NCI-H69 (cell line): ENCODE measurements at places on chromosomes 4 and X.

DNA sequence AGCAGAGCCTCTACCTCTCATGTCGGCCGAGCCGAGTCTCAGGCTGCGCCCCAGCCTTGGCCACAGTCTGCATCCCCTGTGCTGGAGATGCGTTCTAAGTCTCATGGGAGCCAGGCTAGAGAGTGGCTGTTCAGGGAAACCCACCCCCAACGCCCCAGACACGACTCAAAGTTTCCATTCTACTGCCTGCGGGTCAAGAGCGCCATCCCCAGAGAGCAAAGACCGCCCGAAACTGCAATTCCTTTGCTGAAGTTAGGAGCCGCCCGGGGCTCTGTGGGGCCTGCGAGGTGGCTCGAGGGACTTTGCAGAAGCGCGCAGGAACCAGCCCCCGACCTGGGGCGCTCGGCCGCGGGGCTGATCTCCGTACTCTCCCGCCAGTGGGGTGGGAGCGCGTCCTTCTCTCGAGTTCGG, 10.0 kb upstream of the ELF4 start:
- no peak for DNase-seq

GRCh38 chr4:38804654-38805295, at the start of gene TLR1:
Gene TLR1, minus strand, starts transcription at chr4:38804791. Its CDS starts 5,960 bp downstream, at chr4:38798831.
- DNase-seq: peak; percentile 12

GRCh38 chr4:13543032-13543838, 1.1 kb downstream of the NKX3-2 start:
- no peak for DNase-seq

- no peak for DNase-seq
Measured at GRCh38 chrX:29634516-29634915, 580.8 kb upstream of the MAGEB2 start.

GRCh38 chrX:3526731-3527130, 180.3 kb upstream of the MXRA5 start:
- no peak for DNase-seq

DNA sequence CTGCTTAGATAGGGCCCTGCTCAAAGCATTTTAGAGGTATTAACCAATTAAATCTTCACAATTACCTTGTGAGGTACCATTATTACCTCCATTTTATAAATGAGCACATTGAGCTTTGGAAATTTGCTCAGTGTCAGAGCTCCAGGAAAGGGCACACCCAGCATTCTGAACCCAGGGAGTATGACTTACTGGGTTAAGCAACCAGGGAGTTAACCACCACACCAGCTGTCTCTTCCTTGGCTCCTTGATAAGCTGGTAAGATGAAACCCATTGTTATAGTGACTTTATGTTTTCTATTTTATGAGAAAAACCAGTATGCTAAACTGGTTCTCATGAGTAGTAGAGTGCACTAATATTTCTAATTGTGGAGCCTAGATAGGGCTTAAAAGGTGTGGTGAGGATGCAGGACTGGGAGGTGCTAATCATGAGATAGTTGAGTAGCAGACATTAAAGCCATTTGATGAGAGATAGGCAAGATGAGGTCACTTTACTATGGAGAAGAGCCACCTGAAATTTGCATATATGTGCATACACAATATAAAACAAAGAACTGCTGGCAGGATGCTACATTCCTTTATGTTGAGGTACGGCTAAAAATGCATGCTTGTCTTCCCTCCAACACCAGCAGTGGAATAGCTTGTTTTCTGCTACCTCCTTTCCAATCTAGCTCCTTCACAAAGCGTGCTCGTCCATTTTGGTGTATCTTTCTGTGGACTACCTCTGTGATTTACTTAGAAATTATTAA, 556.1 kb downstream of the SPRY1 start:
- no peak for DNase-seq

DNA sequence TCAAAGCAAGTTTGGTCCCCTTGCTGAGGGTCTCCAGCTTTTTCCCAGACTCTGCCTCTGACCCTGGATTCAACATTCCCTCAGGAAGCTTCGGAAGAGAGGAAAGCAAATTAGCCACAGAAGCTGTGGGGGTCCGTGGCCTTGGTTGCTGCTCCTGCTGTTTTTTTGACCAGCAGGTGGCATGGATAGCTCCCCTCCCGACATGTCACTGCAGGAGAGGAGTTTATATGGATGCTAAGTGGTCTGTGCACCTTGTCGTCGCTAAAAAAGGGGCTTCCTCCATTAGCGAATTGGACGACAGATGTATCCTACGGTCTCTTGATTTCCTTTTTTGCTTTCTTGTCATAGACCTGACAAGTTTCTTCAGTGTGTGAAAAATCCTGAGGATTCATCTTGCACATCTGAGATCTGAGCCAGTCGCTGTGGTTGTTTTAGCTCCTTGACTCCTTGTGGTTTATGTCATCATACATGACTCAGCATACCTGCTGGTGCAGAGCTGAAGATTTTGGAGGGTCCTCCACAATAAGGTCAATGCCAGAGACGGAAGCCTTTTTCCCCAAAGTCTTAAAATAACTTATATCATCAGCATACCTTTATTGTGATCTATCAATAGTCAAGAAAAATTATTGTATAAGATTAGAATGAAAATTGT, 70.2 kb downstream of the CD38 start:
- DNase-seq: no peak

DNA sequence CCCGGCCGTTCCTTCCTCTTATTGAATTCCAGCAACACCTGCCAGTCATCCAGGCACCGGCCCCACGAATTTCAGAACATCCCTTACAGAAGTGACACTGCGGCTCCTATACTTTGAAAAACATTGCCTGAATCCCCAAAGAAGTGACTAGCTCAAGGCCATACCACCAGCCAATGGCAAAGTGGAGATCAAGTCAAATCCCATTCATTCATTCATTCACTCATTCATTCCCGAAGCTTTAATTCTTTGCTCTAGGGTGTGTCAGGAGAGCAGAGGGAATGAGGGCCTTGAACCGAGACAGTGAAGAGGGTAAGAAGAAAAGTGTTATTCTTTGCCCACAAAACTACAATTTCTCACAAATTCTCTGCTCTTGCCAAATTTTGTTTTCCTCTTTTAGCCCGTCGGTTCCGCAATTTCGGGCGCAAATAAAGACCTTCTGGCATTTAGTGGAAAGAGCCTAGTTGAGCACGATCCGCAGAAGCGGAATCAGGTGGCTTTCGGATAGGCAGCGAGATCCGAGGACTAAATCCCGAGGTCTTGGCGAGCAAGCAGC, 824 bp upstream of the HMGB3 start:
- DNase-seq: no peak

GRCh38 chrX:2572740-2573139, 72.0 kb upstream of the DHRSX start:
- DNase-seq: peak; percentile 53

DNA sequence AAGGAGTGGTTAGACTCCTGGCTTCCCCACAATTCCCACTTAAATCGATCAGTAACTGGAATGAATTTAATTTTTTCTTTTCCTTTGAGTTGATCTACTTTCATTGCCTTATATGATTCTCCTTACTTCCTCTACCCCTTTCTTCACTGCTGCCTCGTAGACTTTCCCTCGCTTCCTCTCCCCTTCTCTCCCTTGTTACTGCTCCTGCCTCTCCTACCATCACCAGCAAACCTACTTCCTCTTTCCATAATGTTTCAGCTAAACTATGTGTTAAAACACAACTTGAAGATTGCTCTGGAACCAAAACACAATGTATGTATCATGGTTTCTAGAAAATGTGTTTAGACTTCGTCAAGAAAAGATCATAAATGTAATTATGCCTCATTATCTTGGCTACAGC, 132.0 kb upstream of the TET2 start:
- no peak for DNase-seq

- no peak for DNase-seq
Measured at GRCh38 chr4:187307131-187307530, 583.5 kb upstream of the FAT1 start.

GRCh38 chrX:19448077-19448476, 67.2 kb downstream of the MAP3K15 start:
- no peak for DNase-seq

GRCh38 chr4:139279760-139280620, at the start of gene MGARP:
Gene MGARP, minus strand, starts transcription at chr4:139280225. Its CDS starts 67 bp downstream, at chr4:139280158.
- peak; percentile 56 for DNase-seq

DNA sequence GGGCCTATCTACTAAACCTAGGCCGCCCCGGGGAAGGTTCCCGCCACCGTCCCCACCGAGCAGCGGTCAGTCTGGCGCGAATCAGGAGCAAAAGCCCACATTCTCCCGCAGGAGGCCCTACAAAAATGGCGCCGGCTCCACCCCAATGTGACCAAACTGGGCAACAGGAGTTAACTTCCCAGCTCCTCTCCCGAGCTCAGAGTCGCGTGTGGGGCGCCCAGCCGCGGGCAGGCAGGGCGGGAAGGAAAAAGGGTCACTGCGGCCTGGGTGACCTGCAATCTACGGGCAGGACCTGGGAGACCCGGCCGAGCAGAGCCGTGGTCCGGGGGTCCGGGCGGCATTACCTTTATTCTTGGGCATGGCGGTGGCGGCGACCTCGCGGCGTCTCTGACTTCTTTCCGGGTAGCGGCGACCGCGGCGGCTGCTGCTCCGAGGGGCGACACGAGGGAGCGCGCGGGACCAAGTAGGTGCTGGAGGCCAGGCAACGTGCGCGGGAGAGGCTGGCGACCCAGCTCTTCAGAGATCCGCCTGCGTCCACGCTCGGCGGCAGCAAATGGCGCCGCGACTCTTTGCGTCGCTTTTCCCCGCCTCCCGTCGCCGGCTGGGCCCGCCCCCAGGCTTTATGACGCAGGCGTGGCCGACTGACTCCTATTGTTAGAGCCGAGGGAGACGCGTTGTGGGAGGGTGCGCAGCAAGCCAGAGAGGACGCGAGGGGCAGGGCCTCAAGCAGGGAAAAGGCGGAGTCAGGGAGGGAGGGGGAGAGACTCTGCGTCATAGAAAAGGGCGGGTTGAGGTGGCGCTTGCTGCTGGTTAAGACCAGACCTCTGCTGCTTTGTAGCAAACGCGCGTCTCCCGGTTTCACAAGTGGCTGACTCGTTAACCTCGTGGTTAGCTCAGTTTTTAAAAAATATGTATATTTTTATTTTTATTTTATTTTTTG, at the start of gene EIF1AX:
Gene EIF1AX, minus strand, starts transcription at position 558 of the 940 bp plus-strand sequence. Its CDS starts 198 bp downstream, at position 360.
- DNase-seq: peak; percentile 98

DNA sequence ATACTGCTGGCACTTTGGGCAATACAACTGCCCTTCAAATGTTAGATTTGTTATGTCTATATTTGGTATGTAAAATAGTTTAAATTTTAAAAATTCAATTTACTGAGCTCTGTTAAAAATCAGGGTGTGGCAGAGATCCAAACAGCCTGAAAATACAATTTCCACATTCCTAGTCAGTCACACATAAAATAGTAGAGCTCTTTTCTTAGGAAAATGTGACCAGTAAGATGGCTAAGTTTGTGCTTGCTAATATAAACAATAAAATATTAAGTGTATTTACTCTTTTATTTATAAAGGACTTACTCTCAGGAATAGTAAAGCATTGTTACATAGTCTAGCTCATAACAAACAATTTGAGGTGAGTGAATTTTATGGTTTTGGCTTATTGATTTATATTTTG, 200.2 kb downstream of the DKK2 start:
- DNase-seq: no peak

GRCh38 chr4:2494992-2495391, 26.1 kb downstream of the RNF4 start:
- no peak for DNase-seq

GRCh38 chr4:17272154-17272553, 239.7 kb downstream of the QDPR start:
- no peak for DNase-seq

DNA sequence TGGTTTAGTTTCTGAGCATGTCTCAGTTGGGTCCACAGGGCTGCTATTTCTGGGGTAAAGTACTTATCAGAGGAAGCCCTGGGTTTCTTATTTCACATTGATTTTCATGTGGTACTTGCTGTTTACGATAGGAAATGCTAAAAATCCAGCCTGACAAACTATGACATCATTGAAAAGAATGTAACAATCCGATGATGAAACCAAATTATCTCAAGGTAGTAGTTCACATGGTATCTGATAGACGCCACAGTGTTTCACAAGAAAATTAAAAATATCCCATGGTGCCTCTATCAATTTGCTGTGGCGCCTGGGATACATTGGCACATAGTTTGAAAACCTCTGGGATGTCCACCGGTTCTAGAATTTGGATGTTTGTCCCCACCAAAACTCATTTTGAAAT, 418.9 kb upstream of the RPS6KA3 start:
- DNase-seq: no peak

DNA sequence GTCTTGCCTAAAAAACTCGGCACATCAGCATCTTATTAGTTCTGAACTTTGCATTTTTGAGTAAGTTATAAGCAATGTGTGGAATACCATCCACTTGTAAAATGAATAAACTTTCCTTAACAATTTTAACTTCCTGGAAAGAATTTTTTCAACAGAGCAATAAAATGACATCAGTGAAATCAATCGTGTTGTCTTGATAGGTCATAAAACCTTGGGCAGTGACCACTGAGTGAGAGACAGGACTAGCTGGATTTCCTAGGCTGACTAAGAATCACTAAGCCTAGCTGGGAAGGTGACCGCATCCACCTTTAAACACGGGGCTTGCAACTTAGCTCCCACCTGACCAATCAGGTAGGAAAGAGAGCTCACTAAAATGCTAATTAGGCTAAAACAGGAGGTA, 403.0 kb upstream of the CNKSR2 start:
- no peak for DNase-seq

GRCh38 chr4:20825505-20825904, 125.2 kb downstream of the PACRGL start:
- DNase-seq: no peak

DNA sequence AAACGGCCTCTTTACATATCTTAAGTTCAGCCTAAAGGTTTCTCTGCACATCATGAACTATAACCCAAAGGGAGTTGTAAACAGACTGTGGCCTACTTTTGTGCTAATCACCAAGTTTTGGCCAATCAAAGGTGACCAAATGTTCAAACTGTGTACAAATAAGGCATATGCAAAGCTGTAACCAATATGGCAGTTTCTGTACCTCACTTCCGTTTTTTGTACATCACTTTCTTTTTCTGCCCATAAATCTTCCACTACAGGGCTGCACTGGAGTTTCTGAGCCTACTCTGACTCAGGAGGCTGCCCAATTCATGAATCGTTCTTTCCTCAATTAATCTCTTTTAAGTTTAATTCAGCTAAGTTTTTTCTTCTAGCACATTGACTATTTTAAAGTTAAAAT, 318.7 kb downstream of the SLC7A11 start:
- no peak for DNase-seq

GRCh38 chr4:37667197-37668100, 18.7 kb downstream of the RELL1 start:
- no peak for DNase-seq

DNA sequence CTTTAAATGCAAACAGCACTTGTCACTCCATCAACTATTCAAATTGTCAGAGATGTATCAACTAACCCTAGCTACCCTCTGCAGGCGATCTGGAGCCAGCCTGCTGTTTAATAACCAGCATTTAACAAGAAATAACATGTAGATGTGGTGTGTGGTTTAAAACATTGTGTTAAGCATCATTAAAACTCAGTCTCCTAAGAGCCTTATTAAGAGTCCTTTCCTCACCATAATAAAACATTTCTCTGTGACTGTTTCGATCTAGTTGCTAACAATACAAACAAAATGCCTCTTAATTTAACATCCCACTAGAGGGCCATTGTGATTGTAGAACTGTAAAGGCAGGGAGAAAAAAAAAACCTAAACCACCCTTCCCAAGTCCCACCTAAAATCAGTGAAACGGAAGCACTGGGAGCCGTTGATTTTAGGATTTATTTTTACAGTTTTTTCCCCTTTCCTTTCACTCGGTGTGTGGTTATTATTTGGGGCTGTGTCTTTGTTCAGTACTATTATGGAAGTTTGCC, 708.6 kb downstream of the C4orf33 start:
- peak; percentile 83 for DNase-seq
